ENCODE measurements at places on chromosomes 11 and 22.

DNA sequence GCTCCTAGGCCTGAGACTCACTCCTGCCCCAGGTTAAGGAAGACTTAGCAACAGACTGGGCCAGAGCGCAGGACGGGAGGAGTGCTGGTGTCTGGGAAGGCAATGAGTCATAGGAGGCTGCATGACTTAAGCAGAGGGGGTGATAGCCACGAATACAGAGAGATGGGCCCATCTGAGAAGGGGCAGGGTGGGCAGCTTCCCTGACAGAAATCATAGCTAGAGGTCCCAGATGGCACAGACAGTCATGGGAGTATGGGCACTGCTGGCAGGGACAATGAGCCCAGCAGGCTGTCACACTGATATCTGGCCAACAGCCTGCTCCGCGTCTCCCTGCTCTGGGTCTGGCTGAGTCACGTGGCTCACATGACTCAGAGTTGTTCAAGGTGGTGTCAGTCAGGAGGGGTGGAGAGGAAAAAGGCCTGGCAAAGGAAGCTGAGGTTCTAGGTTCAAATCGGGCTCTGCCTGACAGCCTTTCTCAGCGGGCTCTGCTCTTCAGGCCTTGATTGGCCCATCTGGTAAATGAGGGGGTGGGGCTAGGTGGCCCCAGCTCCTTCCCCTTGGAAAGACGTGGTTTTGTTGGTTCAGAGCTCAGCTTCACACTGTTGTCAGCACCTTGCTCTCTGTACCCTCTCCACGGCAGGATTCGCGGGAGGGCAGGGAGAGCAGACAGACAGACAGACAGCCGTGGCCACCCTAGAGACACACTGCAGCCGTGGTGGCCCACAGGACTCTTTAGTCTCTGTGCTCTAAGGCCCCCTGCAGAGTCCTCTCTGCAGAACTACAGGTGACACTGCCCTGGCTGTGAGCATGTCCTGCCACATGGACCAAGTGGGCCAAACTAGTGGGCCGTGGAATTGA is 47.8 kb downstream of the DBX1 start:
- peak; percentile 78 for DNase-seq

DNA sequence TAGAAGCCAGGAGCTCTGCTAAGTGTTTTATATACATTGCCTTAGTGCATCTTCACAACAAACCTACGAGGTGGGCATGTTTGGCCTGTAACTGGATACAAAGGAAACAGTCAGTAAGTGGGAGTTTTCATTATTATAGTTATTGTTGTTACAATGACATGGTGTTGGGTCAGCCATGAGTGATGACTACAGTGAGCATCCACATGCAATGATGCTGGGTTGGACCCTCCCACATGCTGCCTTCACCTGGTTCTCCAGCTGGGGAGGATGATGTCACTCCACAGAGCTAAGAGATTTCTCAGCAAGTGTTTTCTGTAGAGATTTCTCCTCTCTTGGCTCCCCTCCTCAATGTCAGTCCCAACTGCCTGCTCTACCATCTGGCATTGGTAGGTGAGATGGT is 59.3 kb downstream of the EHF start:
- no peak for DNase-seq

GRCh38 chr11:92820860-92821259 is 148.6 kb upstream of the MTNR1B start:
- DNase-seq: no peak

GRCh38 chr22:42383287-42383686 is 48.9 kb downstream of the NFAM1 start:
- no peak for DNase-seq

DNA sequence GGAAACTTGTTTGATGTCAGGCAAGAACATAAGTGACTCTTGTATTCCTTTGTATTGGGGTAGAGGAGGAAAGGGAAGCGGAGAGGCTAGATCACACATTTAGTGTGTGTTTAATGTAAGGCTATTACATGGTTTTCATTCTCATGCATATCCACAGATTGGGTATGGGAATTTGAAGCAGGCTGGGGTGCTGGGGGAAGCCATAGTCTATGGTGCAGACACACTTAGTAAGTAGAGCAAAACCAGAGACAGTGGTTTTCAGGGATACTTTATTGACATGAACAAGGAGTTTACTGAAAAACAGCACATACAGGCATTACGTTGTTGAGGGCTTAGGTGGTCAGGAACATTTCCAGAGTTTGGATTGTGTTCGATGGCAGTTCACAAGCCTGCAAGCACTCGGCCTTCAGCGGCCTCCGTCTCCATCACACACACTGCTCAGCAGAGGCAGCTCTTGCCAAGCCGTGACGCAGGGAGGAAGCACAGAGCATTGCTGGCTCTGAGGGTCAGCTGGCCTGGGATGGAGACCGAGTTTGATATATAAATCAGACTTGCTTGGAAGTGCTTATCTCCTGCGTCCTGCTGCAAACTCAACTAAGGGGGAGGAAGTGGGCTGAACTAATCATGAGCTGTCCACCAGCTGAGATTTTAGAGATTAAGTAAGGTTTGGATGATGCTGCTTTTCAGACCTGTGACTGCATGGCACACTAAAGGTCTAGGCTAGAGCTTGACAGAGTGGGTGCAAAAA is 25.3 kb downstream of the SCN3B start:
- DNase-seq: no peak

- no peak for DNase-seq
Observed at GRCh38 chr11:2807025-2807681, 78.4 kb downstream of the CDKN1C start.
